Lung microvascular endothelial cell (primary cell): ENCODE measurements at places on chromosomes 6 and 20. TPM values are rescaled to one million over a fixed set of nuclear protein-coding genes. Genes with fewer than 3 reads are reported as not detected.

MYCT1 gene
- 170 and 256 TPM in 2 replicates for total RNA-seq

TAF8 gene
- 12.2 and 16.9 TPM in 2 replicates for total RNA-seq

PTCHD4 gene
- 5.0 and 12.4 TPM in 2 replicates for total RNA-seq

KATNA1 gene
- 13.5 and 14.9 TPM in 2 replicates for total RNA-seq

GABRR1 gene
- not detected in 2 replicates for total RNA-seq

TMC2 gene
- total RNA-seq: not detected in 2 replicates

TRIM31 gene
- not detected in 2 replicates for total RNA-seq

CNKSR3 gene
- total RNA-seq: 3.5 and 8.1 TPM in 2 replicates

GSTA1 gene
- not detected in 2 replicates for total RNA-seq

FHL5 gene
- total RNA-seq: not detected in 2 replicates

HSP90AB1 gene
- 317 and 430 TPM in 2 replicates for total RNA-seq

SLC16A10 gene
- 0.20 TPM in 1 of 2 replicates, not detected in the other for total RNA-seq

IL17F gene
- not detected in 2 replicates for total RNA-seq

IL20RA gene
- total RNA-seq: 0.40 and 0.44 TPM in 2 replicates

LAMA4 gene
- total RNA-seq: 456 and 465 TPM in 2 replicates

LPA gene
- not detected in 2 replicates for total RNA-seq

HUS1B gene
- 0.22 and 0.79 TPM in 2 replicates for total RNA-seq

CAGE1 gene
- total RNA-seq: under 0.01 and 0.20 TPM in 2 replicates

ADGRF4 gene
- not detected in 2 replicates for total RNA-seq

VGLL2 gene
- total RNA-seq: not detected in 2 replicates

TCFL5 gene
- 7.2 and 11.7 TPM in 2 replicates for total RNA-seq

RIMS4 gene
- total RNA-seq: under 0.01 TPM in 1 of 2 replicates, not detected in the other

EMILIN3 gene
- total RNA-seq: under 0.01 TPM in 1 of 2 replicates, not detected in the other

WFDC10B gene
- not detected in 2 replicates for total RNA-seq

TRIM38 gene
- 4.8 and 5.9 TPM in 2 replicates for total RNA-seq

OXT gene
- not detected in 2 replicates for total RNA-seq

CNR1 gene
- total RNA-seq: under 0.01 TPM in 2 replicates

C20orf204 gene
- 4.8 and 6.9 TPM in 2 replicates for total RNA-seq

CASS4 gene
- total RNA-seq: under 0.01 and 1.2 TPM in 2 replicates

XPO5 gene
- 16.6 and 23.4 TPM in 2 replicates for total RNA-seq

TP53RK gene
- 8.7 and 11.9 TPM in 2 replicates for total RNA-seq

DYNLT2 gene
- 0.22 and 0.60 TPM in 2 replicates for total RNA-seq

GPR63 gene
- total RNA-seq: under 0.01 TPM in 2 replicates

EPB41L1 gene
- 5.4 and 14.3 TPM in 2 replicates for total RNA-seq

NHLRC1 gene
- 0.65 and 0.99 TPM in 2 replicates for total RNA-seq

OLIG3 gene
- not detected in 2 replicates for total RNA-seq

SLC22A7 gene
- total RNA-seq: not detected in 2 replicates

ATP6V1G2 gene
- 0.20 and 0.22 TPM in 2 replicates for total RNA-seq

VEGFA gene
- 4.4 and 12.1 TPM in 2 replicates for total RNA-seq

OTOR gene
- not detected in 2 replicates for total RNA-seq

SMIM8 gene
- 2.0 and 2.4 TPM in 2 replicates for total RNA-seq

PPDPF gene
- total RNA-seq: 16.3 and 21.2 TPM in 2 replicates

SIRPD gene
- not detected in 2 replicates for total RNA-seq

ZC3H12D gene
- not detected in 2 replicates for total RNA-seq

KIFC1 gene
- 4.2 and 9.4 TPM in 2 replicates for total RNA-seq

DNAAF9 gene
- total RNA-seq: 9.6 and 12.9 TPM in 2 replicates

LY86 gene
- not detected in 2 replicates for total RNA-seq

TFAP2B gene
- not detected in 2 replicates for total RNA-seq
